Cardiac muscle cell (in vitro differentiated cells and primary cell): ENCODE measurements at places on chromosomes 1 and 21. TPM values are rescaled to one million over a fixed set of nuclear protein-coding genes. Genes with fewer than 3 reads are reported as not detected.

The KRTAP12-1 gene
- total RNA-seq, result not detected in 2 replicates

The FMO1 gene
- not detected in 2 replicates for total RNA-seq

The NUP210L gene
- 0.18 TPM in 1 of 2 replicates, not detected in the other for total RNA-seq

The GBP7 gene
- not detected in 2 replicates for total RNA-seq

The OR10J4 gene
- not detected in 2 replicates for total RNA-seq

The PLCH2 gene
- 0.33 and 0.53 TPM in 2 replicates for total RNA-seq

The ACTA1 gene
- total RNA-seq, result 18.7 and 1,099 TPM in 2 replicates

The SPRR2B gene
- not detected in 2 replicates for total RNA-seq

DNA sequence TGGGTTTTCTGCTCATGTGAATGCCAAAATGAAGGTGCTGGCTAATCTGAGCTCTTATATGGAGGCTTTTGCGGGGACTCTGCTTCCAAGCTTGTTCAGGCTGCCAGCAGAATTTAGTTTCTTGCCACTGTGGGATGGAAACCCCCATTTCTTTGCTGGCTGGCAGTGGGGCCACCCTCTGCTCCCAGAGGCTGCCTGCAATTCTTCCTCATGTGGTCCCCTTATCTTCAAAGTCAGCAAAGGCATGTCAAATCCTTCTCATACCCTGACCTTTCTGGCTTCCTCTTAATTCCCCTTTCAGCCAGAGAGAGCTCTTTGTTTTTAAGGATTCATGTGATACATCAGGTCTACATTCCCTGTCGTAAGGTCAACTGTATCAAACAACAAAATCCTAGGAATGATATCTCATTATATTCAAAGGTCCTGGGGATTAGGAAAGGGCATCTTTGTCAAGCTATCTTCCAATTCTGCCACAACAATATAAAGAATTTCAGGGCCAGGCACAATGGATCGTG, 5.2 kb upstream of the GPR161 start:
- DNase-seq, result peak; percentile 42

GRCh38 chr1:85484264-85484663, 19.3 kb upstream of the DDAH1 start:
- no peak for DNase-seq

- DNase-seq, result no peak
Observed at GRCh38 chr1:19021845-19022244, 65.4 kb upstream of the IFFO2 start.

DNA sequence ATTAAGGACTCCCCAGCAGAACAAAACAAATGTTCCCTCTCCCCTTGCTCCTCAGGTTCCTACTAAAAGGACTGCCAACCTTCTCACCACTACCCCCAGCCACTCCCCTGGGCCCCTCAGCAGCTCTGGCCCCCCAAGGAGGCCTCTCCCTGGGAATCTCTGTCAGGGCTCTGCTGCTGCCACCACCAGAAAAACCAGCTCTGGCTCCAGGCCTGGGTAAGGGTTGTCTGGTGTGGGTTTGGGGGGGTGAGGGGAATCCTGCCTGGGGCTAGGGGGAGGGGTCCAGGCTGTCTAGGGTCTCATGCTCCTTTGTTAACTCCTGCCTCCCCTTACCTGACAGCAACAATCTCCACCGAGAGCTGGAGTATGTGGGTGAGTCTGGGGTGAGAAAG, 4.8 kb downstream of the NECTIN4 start:
- no peak for DNase-seq

- DNase-seq, result no peak
Observed at GRCh38 chr1:93703643-93704042, 22.0 kb upstream of the BCAR3 start.

DNA sequence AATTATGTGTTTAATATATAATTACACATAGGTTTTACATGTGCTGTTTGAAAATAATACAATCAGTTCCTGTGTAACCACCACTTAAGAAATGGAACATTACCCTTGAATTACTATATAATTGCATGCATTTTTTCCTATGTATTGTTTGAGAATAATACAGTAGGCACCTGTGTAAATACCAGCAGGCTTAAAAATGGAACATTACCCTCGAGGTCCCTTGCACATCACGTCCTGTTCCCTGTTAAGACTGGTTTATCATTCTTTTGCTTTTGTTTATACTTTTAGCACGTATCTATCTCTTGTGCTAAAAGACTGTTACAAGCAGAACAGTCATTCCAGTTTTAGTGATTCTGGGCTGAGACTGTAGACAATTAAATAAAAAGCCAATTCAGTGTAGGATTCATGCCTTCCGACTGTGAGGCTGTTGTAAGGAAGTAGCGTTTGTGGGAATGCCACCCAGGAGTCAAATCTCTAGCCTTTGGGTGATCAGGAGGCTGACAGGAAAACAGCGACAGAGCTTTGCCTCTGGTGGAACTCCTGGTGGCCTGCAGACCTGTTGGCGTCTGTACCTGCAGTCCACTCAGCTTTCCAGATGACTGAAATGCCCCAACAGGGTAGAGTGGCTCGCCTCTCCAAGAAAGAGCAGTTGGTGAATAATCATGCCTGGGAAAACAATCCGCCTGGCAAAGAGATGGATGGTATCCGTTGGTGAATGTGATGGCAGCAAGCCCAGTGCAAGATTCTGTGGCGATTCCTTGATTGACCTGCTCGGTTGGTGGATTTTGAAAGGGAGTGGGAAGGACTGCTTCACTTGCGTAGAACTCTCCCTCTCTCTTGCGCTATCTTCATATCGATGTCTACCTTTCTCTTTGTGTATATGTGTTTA, 58.0 kb downstream of the DISC1 start:
- no peak for DNase-seq

- DNase-seq, result no peak
Observed at GRCh38 chr1:21946836-21947587, 9.9 kb upstream of the HSPG2 start.

DNA sequence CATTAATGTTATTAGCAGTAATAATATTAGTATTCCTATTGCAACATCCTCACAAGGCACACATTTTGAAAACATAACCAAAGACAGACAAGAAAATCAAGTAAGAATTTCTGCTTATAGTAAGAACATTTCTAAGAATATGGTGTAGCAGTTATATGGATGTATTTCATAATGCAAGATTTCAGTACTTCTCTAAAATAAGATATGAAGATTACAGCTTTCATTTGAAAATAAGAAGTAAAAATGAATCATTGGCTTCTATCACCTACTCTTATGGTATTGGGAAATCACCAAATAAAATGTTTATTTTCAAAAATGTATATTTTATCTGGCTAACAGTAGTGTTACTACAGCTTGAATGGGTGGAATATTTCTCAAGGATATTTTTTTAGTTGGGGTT, 103.8 kb upstream of the USP25 start:
- no peak for DNase-seq

DNA sequence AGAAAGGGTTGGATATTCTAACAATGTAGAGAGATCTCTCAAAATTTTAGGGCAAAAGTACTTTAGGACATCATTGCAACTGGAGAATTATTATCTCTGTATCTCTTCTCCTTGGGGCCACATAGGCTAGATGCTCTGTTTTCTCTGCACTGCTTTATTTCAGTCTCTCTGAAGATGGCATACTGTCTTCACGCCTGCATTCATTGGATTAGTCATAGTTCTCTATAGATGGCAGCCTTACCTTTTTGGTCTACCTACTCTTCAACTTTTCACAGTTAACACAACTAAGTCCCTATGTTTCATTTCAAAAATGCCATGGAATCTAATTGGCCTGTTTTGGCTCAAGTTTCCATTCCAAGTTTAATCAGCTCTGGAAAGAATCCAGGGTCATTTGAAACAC, 1623.3 kb upstream of the B3GALT2 start:
- no peak for DNase-seq

DNA sequence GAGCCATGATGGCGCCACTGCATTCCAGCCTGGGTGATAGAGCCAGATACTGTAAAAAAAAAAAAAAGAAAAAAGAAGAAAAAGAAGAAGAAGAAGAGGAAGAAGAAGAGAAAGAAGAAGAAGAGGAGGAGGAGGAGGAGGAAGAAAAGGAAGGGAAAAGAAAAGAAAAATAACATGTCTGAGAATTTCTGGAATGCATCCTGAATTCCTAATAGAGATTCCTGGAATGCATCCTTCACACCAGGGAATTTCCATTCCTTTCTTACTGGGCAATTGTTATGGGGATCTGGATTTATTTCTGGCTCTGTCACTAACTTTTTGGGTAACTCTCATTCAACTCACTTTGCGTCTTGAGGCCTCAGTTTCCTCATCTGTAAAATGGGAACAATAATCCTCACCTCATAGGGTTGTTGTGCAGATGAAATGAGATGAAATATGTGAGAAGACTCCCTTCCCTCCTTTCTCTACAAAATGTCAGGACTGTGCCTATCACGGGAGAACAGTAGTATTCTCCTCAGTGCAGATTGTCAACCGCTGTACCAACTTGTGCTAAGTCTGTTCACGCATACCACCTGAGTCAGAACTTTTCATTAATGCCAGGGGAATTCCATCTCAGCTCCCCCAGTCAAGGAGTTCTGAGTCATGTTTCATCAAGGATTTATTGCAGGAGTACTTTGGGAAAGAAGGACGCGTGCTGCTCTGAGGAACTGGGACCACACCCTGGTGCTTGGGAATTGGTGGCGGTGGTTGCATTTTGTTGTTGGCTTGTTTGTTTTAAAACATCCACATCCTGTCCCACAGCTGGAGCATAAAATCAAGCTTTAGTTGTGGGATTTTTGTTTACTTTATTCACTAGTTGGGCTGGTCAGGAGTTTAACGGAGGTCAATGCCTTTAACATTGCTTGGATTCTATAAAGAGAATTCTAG, 42.4 kb upstream of the ROR1 start:
- no peak for DNase-seq

DNA sequence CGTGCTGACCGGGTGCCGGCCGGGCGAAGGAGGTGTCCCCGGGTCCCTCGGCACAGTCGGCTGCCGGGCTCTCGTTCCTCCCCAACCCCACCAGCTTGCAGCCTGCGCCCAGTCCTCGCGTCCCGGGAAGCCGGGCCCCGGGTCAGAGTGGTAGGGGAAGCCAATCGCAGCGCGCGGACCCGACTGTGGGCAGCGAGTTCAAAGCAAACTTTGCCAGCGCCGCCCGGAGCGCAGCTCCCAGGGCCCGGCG, 328 bp downstream of the MYCL start:
- peak; percentile 74 for DNase-seq

GRCh38 chr1:51280321-51280978, 44.4 kb downstream of the RNF11 start:
- DNase-seq, result no peak

DNA sequence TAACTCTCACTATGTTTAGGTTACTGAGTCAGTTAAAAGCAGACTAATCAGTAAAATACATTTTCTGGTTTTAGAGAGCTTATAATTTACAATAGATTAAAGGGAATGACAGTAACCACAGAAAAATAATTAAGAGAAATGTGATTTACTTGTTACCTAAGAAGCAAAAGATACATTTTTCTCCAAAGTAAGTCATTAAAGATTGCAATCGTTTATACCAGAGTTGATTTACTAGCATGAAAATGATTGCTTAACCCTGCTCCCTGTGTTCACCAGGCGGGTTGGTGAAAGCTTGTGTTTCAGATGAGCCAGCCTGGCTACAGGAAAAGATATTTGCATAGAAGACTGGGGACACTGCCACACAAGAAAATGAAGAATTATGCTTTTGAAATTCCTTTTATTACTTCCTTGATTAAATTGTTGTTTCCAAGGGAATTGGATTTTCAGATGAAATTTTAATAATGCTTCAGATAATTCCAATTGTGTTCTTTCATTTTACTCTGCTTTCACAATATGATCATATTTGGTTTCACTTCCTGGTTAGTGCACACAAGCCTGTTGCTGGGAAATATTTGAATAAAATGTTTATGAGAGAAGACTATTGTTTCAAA, 27.9 kb downstream of the LRRC8B start:
- peak; percentile 64 for DNase-seq

GRCh38 chr1:39205102-39205780, 746 bp downstream of the MACF1 start:
- peak; percentile 40 for DNase-seq

DNA sequence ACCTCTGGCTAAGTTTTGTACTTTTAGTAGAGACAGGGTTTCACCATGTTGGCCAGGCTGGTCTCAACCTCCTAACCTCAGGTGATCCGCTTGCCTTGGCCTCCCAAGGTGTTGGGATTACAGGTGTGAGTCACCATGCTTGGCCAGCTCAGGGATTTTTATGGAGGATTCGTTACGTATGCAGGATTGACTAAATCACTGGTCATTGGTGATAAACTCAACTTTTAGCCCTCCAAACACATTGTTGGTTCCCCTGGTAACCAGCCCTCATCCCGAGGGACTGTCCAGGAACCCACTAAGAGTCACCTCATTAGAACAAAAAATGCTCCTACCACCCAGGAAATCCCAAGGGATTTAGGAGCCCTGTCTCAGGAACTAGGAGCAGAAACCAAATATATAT, 40.4 kb downstream of the ST3GAL3 start:
- no peak for DNase-seq

DNA sequence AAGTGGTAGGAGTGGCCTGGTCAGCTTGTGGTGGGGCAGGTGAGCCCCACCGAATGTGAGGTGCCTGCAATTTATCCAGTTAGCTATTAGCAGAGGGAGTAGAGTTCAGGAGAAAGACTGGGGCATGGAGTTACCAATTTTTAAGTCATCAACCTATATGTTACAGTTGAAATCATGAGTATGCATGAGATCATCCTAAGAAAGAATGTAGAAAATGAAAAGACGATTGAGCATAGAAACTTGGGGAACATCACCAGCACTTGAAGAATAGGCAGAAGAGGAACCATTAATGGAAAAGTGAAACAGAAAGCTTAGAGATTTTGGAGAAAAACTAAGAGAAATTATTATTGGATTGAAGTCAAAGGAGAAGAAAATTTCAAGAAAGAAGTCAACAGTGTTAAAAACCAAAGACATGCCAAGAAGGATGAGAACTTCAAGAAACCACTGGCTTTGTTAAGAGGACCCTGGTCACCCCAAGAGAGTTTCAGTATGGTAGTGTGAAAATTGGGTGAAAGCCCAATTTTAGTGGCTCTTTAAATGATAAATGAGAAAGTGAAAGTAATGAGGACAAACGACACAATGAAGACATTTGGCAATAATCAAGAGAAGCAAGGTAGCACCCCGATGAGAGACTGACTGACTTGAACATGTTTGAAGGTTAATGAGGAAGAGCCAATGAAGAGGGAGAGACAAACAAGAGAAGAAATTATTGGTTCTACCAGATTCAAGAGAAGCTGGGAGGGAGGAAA, 36.7 kb downstream of the DNASE2B start:
- DNase-seq, result no peak

- DNase-seq, result no peak
Observed at GRCh38 chr1:61085206-61085982, 3.0 kb downstream of the NFIA start.

GRCh38 chr1:222792744-222793143, 22.1 kb upstream of the DISP1 start:
- peak; percentile 51 for DNase-seq

DNA sequence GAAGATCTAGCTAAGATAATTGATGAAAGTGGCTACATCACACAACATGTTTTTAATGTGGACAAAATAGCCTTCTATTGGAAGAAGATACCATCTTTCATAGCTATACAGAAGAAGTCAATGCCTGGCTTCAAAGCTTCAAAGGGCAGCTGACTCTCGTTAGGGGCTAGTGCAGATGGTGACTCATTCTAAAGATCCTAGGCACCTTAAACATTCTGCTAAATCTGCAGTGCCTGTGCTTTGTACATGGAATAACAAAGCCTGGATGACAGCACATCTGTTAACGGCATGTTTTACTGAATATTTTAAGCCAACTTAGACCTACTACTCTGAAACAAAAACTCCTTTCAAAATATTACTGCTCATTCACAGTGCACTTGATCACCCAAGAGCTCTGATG, 65.6 kb upstream of the USP24 start:
- no peak for DNase-seq

GRCh38 chr1:172449585-172450523, 6.0 kb upstream of the PIGC start:
- peak; percentile 86 for DNase-seq

- no peak for DNase-seq
Observed at GRCh38 chr1:5753549-5754421, 238.4 kb downstream of the NPHP4 start.

GRCh38 chr1:107664982-107665925, 299.7 kb downstream of the VAV3 start:
- DNase-seq, result no peak
